Glutamatergic neuron (in vitro differentiated cells): ENCODE measurements at places on chromosomes 3 and 15. TPM values are rescaled to one million over a fixed set of nuclear protein-coding genes. Genes with fewer than 3 reads are reported as not detected.

DNA sequence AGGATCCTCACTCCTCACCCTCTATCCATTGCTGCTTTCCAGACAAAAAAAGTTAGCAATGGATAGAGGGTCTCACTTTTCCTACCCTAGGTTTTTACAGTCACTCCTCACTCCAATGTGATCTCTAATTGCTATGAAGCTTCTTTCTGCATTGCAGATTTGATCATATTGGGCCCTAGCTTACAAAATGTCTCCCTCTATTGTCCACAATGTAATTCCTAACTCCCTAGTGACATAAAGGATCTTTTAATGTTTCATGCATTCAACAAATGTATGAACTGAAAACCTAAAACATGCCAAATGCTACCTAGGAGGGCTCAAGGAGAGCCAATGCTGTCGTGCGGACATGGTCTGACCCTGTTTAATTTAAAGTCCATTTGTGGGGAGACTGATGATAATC lies 234.8 kb downstream of the CADM2 start:
- no peak for DNase-seq

The DNAJB11 gene
- 57.6 TPM for total RNA-seq

DNA sequence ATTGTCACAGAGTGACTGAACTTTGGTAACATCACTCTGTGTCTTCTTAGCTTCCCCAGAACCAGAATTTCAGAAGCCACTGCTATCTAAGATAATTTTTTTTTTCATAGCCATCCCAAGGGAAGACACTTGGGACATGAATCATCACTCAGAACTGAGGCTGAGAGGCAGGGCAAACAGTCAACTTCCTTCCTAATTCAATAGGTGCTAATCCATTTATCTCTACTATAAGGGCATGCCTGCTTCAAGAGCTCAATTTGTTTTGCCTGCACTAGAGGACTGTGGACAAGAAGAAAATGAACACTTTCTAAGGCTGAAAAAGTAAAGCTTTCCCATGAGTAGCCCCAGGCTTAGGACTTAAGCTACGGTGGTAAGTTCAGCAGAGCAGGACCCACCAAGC lies 56.7 kb upstream of the MYRIP start:
- DNase-seq: no peak

DNA sequence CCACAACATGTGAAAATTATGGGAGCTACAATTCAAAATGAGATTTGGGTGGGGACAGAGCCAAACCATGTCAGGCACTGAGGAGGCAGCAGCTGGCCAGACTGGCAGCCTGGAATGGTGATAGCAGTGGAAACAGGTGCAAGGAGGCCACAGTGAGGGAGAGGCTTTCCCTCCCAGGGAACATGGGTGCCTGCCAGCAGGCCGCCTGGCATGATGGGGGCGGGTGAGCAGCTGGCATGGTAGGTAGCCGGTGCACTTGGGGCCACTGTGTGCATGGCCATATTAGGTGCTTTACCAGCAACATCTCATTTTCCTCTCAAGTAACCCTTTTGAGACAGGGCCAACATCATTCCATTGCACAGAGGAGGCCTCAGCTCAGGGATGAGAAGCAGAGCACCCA lies 18.3 kb upstream of the MRPS22 start:
- no peak for DNase-seq

The PROS1 gene
- 4.9 TPM for total RNA-seq
